ENCODE measurements at places on chromosomes 3 and 15.

DNA sequence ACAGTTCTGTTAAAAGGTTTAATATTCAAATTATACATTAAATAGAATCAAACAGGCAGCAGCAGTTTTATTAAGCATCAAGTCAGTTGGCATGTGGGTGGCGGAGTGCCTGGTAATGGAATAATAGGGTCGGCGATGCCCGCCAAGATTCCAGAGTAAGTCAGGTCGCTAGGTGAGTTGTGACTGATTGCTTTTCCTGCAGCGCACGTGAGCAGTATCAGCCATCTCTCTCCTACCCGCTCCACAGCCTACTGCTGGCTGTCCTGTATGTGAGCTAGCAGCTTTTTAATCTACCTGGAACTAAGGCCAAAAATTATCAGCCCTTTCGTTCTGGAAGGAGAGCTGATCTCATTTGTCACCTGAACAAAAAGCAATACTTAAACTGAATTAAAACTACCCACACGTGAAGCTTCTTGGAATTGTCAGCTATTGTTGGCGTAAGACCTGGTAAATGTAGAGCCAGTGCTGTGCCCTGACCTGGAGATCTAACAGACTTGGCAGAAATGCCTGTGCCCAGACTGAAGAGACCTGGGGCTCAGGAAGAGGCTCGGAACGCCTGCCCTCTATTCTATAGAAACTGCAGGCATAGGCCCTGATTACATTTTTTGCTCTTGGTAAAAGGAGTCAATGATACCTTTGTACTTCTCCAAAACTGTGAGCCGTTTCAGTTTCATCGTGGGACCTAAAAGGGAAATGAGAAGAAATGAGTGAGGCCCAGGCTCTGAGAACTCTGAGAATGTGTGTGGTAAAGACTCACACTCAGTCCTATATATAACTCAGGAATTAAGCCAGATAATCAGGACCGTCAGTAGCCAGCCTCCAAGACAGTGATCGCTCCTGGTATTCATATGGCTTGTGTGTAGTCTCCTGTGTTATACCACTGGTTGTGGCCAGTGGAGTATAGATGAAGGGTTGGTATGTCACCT is 21.9 kb downstream of the IDH3A start:
- DNase-seq: no peak

- DNase-seq: no peak
Measured at GRCh38 chr3:65144791-65145351, 457.1 kb upstream of the ADAMTS9 start.

DNA sequence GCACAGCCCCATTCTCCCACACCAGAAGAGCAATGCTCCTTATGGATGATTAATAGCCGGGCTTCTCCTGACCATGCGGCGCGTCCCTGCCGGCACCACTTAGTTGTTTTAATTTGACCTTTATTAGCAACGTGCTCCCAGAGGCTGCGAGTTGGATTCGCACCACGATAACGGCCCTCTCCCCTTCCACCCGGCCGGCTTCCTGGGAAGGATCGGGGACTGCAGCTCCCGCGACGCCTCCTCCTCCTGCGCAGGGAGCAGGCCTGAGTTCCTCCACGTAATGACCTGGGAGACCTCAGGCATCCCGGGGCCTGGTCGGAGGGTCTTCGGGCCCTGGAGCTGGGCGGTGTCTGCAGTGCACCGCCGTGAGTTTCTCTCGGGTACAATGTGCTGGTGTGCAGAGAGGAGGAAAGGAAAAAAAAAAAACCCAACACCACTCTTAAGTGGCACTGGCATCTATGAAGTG is 243.3 kb upstream of the TOPAZ1 start:
- no peak for DNase-seq

- DNase-seq: no peak
Measured at GRCh38 chr15:47443839-47444238, 273.5 kb upstream of the SEMA6D start.

GRCh38 chr3:32421185-32421584 is 29.5 kb downstream of the CMTM7 start:
- no peak for DNase-seq
